LHCN-M2 (cell line): ENCODE measurements at places on chromosomes 2 and 18. TPM values are rescaled to one million over a fixed set of nuclear protein-coding genes. Genes with fewer than 3 reads are reported as not detected.
A peak's percentile ranks its signal among the peaks of the same experiment; 100 is the strongest.

DNA sequence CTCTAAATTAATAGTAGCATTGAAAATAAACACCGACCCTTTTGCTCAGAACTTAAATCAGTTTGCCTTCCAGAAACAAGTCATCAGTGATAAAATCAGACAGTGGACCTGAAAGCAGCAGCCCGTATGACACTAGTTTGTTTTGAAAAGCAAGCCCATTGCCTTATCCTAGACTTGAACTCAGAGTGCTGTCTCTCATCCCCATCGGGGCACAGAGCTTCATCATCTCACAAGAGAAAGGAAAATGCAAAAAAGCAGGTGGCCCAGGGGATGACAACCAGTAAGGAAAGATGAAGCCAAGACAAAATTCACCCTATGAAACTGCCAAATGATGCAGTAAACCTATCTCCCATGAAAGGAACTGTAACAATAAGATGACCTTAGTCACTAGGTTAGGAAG lies 71.2 kb downstream of the CERKL start:
- no peak for DNase-seq

GRCh38 chr2:191620144-191620543 lies 57.8 kb upstream of the NABP1 start:
- no peak for DNase-seq

The LBX2 gene
- 1.2 and 1.6 TPM in 2 replicates for total RNA-seq

- DNase-seq: no peak
Observed at GRCh38 chr2:240303896-240304745, 131.3 kb upstream of the GPC1 start.

DNA sequence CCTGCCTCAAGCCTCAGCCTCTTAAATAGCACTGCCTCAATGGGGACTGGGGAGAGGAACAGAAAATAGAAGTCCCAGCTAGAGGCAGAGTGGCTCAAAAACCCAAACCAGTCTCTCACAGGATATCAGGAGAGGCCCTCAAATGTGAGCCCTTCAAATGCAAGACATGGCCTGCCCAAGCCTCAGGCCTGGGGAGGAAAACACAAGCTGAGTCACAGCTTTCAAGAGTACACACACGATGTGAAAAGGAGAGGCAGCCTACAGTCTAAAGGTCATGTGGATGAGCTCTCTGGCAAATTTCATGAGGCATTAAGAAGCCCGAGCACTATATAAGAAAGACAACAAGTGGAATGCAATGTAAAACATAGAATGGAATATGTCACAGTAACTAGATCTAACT lies 316.6 kb upstream of the MEX3C start:
- no peak for DNase-seq

DNA sequence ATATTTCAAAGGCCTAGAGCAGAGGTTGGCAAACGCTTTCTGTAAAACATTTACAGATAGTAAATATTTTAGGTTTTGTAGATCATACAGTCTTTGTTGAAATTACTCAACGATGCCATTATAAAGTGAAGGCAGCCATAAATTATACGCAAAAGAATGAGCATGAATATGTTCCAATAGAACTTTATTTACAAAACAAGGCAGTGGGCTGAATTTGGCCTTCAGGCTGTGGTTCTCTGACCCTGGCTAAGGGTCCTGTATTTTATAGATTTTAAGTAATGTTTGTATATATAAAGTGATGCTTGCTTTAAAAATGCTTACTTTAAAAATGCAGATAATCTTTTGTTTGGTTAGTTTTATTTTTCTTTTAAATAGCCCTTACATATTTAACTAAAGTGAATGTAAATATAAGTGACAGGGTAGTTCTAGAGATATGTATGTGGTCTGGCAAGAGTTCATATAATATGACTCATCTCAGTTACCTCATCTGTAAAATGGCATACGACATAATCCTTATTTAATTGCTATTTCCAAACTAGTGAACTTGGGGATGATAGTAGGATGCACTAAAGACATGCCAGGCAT lies 51.7 kb upstream of the ATP5MC3 start:
- peak; percentile 25 for DNase-seq

DNA sequence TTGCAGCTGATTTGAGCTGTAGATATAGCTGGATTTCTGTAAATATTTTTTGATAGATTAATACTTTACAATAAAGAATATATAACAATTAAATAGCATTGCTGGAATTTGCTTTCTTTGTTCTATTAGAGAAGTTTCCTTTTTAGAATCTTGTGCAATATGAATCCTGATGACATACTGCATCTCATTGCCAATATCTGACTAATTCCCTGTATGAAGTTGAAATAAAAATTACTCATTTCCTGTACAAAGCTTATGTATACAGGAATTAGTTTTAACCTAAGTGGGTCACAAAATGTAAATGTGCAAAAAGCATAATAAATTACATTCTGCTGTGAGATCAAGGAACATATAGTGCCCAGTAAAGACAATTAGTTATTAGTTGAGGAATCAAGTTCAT lies 72.8 kb upstream of the TMEFF2 start:
- DNase-seq: peak; percentile 82

- no peak for DNase-seq
Observed at GRCh38 chr18:54284535-54284934, 15.2 kb downstream of the POLI start.

The SERPINB13 gene
- not detected in 2 replicates for total RNA-seq

DNA sequence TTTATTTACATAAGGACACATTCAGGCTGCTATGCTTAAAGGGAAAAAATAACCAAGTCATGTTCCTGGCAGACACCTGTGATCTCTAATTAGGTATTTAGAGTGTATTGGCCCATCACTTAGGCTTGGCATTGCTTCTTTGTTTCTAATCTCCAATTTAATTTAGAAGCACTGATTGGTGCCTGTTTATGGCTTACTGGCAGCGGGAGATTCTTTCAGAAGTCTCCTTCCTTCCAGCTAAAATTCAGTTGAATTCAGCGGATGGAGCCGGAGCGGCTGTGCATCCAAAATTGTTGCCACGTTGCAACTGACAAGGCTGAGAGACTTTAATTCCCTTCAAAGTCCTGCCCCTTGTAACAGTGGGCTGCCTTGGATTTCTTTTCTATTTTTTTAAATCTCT lies 66.5 kb downstream of the VWA3B start:
- DNase-seq: no peak

DNA sequence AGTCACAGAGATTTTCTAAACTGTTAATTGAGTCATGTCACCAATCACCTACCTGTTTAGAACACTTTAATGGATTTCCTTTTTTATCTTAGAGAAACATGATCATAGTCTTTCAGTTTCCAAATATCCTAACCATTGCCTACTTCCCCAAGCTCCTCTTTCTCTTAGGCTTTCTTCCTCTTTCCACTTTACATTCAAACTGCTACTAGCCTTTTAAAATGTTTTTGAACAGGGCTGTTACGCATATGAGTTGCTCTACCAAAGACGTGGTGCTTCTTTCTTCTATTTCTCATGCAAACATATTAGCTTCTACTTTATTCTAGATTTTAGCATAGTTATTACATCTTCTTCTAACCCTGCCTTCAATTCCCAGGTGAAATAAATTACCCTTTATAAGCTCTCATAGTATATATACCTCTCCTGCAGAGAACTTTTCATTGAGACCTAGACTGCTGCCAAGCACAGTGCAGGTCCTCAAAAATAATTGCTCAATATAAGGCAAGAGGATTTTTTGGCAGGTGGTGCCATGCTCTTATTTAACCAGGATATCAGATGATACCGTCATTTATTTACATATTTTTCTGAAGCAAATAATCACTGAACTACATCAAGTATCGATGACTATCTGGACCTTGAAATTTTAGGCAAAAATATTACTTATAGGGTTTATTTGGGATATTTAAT lies 937.1 kb downstream of the TSN start:
- no peak for DNase-seq

DNA sequence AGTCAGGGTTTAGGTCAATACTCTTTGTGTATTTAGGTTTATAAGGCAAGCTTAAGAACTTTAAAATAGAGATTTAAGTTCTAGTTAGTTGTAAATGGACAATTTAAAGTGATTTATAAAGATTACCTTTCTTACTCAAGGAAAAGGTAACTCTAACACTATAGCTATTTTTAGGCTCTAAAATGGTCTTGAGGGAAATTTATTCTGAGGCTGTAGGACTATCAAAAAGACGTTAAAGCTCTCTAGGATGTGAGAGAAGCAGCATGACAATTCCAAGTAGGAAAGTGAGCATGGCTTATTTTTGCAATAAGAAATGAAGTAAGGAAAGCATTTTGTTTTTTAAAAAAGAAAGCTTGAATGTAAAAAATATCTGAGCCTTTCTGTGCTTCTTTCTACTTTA lies 78.1 kb downstream of the ZDBF2 start:
- no peak for DNase-seq

The RAD51AP2 gene
- total RNA-seq: under 0.01 TPM in 1 of 2 replicates, not detected in the other

- no peak for DNase-seq
Observed at GRCh38 chr2:30915486-30915885, 108.2 kb upstream of the CAPN13 start.

GRCh38 chr2:125324273-125324672 lies 1299.2 kb downstream of the CNTNAP5 start:
- DNase-seq: no peak

- no peak for DNase-seq
Observed at GRCh38 chr2:29966266-29966665, 44.9 kb upstream of the ALK start.

The CXCR1 gene
- total RNA-seq: not detected in 2 replicates

The MOCOS gene
- 4.2 and 5.7 TPM in 2 replicates for total RNA-seq

DNA sequence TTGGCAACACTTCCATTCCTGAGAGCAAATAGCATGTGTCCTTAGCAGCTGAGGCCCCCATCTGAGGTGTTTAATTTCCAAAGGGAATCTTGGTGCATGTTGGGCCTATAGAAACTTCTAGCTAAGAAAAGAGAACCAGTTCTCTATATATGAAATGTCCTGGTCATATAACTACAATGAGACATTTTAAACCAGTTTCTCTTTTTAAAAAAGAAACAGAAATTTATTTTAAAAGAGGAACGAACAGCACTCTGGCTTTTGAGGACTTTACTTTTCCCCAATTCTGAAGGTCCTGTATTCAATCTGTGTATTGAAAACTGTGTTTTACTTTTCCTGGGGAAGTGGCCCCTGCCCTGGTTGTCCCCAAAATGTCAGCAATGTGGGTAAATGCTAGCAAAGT lies 309.5 kb upstream of the STON1 start:
- DNase-seq: no peak

GRCh38 chr2:121490584-121491133 lies 40.0 kb upstream of the RNU4ATAC start:
- DNase-seq: no peak

DNA sequence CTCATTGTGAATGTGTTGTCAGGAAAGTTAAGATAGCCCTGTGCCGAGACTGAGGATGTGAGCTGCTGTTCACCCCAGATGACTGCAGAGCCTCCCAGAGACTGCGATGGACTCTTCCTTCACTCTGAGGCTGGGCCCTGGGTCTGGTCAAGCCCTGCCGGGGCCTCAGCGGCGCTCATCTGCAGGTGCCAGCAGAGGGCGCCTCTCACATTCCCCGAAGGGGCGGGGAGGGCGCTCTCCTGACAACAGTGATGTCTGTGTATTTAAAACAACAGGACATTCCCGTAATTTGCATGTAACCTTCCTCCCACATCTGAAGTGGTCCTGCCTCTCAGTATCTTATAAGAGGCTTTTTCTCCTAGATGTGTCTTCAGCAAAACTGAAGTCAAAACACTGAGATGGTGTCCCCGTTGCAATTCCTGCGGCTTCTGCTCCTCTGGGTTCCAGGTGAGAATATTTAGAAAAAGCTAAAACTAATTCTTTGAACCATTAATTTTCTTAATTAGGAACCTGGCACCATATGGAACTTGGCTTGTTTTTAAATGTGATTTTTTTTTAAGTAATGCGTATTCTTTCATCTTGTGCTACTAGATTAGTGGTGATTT lies 1377.9 kb downstream of the RPIA start:
- no peak for DNase-seq

The SERPINB4 gene
- not detected in 2 replicates for total RNA-seq

DNA sequence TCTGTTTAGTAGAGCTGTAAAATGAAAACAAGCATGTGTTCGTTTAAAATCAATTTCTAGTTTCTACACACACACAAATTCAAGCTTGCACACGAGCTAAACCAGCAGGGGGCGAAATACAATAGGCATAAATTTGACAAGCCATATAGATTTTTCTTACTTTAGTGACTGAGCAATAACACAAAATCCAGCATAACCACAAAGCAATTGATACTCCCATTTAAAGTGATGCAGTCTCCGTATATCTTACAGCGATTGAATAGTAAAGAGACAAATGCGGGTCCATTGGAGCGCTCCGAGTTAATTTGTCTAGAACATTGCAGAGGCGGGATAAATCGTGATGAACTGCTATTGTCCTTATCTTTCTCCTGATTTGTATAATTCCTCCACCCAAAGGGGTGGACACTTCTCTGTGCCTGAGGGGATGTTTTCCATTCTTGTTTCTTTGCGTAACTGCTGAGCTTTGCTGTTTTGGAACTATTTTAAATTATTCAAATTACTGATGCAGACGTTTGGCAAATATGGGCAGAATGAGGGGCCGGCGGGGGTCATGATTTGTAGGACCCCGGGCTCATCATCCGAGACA lies 1.2 kb upstream of the AFTPH start:
- DNase-seq: peak; percentile 78

GRCh38 chr2:199659207-199659606 lies 191.8 kb downstream of the FTCDNL1 start:
- DNase-seq: peak; percentile 21

DNA sequence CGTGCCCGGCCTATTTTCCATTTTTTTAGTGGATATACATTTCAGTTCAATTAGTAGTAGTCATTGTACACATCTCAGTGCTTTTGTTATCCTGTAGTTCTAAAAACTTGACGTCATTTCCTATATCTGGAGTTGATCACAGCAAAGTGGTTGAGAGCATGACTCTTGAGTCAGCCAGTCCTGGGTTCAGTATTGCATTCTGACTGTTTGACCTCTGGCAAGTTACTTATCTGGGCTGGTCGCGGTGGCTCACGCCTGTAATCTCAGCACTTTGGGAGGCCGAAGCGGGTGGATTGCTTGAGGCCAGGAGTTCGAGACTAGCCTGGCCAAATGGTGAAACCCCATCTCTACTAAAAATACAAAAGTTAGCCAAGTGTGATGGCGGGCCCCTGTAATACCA lies 50.4 kb upstream of the PPM1B start:
- no peak for DNase-seq

DNA sequence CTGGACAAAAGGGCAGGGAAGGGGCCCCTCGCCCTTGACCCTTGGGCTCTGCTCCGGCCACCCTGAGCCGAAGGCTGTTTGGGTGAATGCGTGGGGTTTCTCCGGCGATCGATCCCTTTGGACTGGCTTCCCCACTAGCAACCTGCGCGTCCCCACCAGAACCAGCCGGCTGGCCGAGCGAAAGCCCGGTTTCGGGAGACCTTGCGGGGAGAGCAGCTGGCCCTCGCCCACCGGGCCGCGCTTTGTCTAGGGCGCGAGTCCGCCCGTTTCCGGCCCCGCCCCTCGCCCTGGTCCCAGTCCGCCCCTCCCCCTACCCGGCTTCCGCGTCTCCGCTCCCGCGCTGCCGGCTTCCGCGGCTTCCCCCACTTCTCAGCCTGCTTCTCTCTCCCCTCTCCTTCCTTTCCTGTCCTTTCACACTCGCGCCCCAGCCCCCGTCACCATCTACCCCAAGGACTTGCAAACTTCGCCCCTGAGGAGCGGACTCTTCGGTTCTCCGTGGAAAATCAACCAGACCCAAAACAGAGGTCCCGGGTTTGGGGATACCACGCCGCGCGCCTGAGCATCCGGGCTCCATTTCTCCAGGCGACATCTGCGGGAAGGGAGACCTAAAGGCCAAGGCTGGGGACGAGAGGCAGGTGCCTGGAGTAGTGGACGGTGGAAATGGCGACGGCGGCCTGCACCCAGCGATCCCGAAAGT lies 48.0 kb upstream of the ATP6V1B1 start:
- peak; percentile 18 for DNase-seq
